Fibroblast of skin of left biceps (primary cell): ENCODE measurements at places on chromosomes 6 and 20.

- DNase-seq = no peak
Observed at GRCh38 chr6:28808383-28808782, 115.4 kb downstream of the TRIM27 start.

DNA sequence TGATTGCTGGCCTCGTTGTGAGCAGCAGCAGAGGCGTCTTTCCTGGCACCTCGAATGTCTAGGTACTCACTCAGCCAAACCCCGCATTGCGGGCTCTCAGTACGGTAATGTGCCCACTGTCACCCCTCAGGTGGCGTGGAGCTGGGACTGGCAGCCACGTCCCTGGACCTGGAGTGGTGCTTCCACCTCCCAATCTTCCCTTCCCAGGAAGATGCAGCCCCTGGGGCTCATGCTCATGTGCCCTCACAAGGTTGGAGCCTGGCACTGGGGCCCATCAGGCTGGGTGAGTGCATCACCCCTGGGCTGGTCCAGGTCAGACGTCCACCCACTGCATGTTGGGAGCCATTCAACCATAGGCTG, 75.7 kb downstream of the TCP11 start:
- DNase-seq = no peak

- DNase-seq = no peak
Observed at GRCh38 chr6:7334685-7335084, 21.7 kb upstream of the SSR1 start.

- DNase-seq = no peak
Observed at GRCh38 chr6:160160450-160160849, 38.8 kb downstream of the SLC22A1 start.

GRCh38 chr20:5657190-5657875, 92.9 kb upstream of the SHLD1 start:
- peak; percentile 96 for DNase-seq

GRCh38 chr6:5081955-5082354, 3.2 kb upstream of the PPP1R3G start:
- no peak for DNase-seq
